ENCODE measurements at places on chromosomes 16 and 17.

GRCh38 chr16:86626966-86627365, 48.6 kb downstream of the FOXL1 start:
- DNase-seq: no peak

- peak; percentile 63 for DNase-seq
Measured at GRCh38 chr17:1709403-1709951, 700 bp downstream of the TLCD2 start.

DNA sequence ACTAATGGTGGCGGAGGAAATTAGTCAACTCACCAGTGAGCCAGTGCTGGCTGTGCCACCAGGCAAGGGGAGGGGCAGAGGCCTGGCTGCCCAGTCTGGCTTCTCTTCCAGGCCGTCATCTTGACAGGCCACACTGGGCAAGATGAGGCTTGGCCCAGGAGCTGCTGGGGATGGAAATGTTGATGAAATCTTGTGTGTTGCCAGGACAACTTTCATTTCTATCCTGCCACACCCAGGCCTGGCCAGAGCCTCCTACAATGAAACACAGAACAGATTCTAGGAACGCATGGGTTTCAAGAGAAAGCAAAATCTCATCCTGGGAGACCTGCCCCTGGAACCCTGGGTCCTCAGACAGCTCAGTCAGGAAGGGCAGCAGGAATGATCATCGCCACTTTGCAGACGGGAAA, 9.3 kb downstream of the HEXIM2 start:
- peak; percentile 76 for DNase-seq

DNA sequence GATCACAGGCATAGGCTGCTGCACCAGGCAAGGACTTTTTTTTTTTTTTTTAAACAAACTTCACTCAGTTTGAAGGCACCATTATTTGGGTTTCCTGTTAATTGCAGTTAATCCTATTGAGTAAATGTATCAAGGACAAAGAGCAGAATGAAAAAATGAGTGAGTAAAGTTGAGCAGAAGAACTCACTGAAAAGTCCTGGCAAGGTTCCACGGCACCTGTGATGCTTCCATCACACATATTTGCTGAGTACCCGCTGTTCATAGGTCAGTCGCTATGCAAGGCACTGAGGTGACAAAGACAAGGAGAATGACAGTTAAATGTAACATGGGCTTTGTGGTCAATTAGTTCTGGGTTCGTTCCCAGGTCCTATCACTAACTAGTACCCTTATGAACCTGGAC, 670.0 kb downstream of the MAF start:
- no peak for DNase-seq

- DNase-seq: no peak
Measured at GRCh38 chr17:82328141-82328993, 5.2 kb downstream of the SECTM1 start.

- DNase-seq: peak; percentile 27
Measured at GRCh38 chr16:29862383-29862883, 593 bp downstream of the CDIPT start.

- no peak for DNase-seq
Measured at GRCh38 chr16:89183975-89184676, 12.6 kb downstream of the CDH15 start.

- no peak for DNase-seq
Measured at GRCh38 chr17:56114469-56114868, 38.8 kb upstream of the ANKFN1 start.

DNA sequence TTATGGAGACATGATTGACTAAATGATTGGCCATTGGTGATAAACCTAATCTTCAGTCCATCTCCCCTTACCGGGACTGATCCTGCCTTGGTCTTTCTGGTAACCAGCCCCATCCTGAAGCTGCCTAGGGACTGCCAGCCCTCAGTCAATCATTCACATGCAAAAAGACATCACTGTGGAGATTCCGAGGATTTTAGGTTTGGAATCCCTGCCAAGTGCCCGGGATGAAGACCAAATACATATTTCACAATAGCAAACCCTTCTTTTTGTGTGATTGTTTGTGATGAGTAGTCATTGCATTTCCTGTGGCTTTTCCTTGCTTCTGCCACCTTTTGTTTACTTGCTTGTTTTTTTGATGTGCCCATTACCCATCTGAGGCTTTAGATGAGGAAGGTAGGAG, 44.0 kb downstream of the EPN2 start:
- no peak for DNase-seq

DNA sequence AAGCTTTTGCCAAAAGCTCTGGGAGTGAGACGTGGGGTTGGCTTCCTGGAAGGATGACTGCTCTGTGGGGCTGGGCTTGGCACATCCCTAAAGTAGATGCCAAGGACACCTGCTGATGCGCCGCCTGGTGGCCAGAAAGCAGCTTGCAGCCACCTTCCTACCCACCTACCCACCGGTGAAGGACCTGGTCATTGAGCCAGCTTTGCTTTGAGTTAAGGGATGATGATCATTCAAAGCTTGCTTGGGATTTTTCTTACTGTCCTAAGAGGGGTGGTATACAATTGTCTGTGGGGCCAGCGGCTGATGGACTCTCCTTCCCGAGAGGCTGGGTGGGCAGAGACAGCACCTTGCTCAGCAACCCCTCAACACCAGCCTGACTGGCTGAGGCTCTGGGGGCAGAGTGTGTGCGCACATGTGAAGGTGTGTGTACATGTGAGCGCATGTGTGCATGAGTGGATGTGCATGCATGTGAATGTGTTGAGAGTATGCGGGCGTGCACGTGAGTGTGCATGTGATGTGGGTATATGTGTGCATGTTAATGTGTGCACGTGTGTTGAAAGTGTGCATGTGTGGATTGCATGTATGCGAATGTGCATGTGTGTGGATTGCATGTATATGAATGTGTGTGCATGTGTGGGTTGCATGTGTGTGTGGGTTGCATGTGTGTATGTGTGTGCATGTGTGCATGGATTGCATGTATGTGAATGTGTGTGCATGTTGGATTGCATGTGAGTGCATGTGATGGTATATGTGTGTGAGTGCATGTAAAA, 18.6 kb downstream of the C1QTNF1 start:
- peak; percentile 44 for DNase-seq

- DNase-seq: peak; percentile 40
Measured at GRCh38 chr17:78790552-78790951, 8.5 kb upstream of the CYTH1 start.

GRCh38 chr17:65446838-65447526, 114.5 kb downstream of the AXIN2 start:
- no peak for DNase-seq

DNA sequence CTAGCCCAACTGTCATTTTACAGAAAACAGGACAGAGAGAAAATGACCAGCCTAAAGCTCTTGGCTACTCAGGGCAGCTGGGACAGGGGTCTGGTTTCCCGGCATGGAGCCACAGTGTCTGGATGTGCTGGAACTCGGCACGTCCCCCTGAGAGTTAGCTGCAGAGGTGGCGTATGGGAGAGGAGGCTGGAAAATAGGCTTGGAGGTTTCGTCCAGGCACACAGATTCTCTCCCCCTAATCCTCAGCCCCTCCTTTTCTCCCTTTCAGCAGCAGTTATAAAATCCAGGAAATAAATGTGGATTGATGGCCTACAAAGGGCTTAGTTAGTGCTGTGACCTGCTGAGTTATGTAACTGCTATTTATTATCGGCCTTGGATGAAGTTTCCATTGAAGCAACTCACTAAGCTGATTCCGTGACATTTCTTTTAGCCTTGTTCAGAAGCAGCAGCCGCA, 89.5 kb upstream of the TOB1 start:
- no peak for DNase-seq

DNA sequence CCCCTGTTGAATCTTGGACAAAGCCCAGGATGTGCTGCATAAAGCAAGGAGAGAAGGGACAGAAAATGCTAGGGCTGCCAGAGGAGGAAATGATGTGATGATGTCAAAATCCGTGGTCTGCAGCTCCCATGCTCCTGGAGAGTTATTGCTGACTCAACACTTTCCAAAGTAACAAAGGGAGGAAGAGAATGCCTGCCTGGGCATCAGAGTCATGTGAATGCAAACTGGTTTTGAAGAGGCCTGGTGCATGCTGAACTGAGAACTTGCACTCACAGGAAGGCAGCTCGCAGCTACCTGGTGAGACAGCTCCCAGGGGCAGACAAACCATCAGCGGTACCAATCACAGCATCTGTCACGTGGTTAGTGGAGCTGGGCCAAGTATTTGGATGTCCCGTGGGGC, 2.8 kb downstream of the MARVELD3 start:
- peak; percentile 29 for DNase-seq

GRCh38 chr17:38575781-38576180, 30.0 kb downstream of the SRCIN1 start:
- no peak for DNase-seq
